ENCODE measurements at places on chromosomes 12 and 14. TPM values are rescaled to one million over a fixed set of nuclear protein-coding genes. Genes with fewer than 3 reads are reported as not detected.

PTGDR gene
- total RNA-seq: 0.36 TPM

FOXN4 gene
- not detected for total RNA-seq

EML5 gene
- total RNA-seq: 1.6 TPM

ABCC9 gene
- not detected for total RNA-seq

GPRC5A gene
- total RNA-seq: 0.23 TPM

SAMD15 gene
- total RNA-seq: 0.23 TPM

TMEM132C gene
- total RNA-seq: not detected
